Activated naive CD4-positive, alpha-beta T cell treated with anti-CD3 and anti-CD28 coated beads, Interleukin-2, amount 10 ng/mL, durations not matched to agents 5 hours and 36 hours (primary cell): ENCODE measurements at places on chromosomes 1 and 21. TPM values are rescaled to one million over a fixed set of nuclear protein-coding genes. Genes with fewer than 3 reads are reported as not detected.

Gene C1QTNF12
- 3.2 TPM for total RNA-seq

Gene FCRL6
- not detected for total RNA-seq

Gene KLF18
- total RNA-seq, result not detected

Gene RPTN
- not detected for total RNA-seq

Gene KRTAP20-4
- total RNA-seq, result not detected

Gene DENND2C
- 0.23 TPM for total RNA-seq

Gene OR10Z1
- total RNA-seq, result not detected

Gene LTN1
- total RNA-seq, result 28.6 TPM

Gene HTR6
- total RNA-seq, result not detected

Gene HMCN1
- total RNA-seq, result not detected

Gene SPRR5
- total RNA-seq, result not detected

Gene CFHR3
- total RNA-seq, result not detected

Gene HAX1
- total RNA-seq, result 96.6 TPM

Gene DMRTA2
- not detected for total RNA-seq

Gene ACTN2
- not detected for total RNA-seq

Gene RUNX3
- 113 TPM for total RNA-seq

Gene AQP10
- total RNA-seq, result not detected

Gene SPRR2A
- not detected for total RNA-seq

Gene LYST
- 31.0 TPM for total RNA-seq

Gene ACTL8
- total RNA-seq, result not detected

Gene ST3GAL3
- 16.2 TPM for total RNA-seq

Gene S100A7
- not detected for total RNA-seq

Gene FNDC10
- 9.1 TPM for total RNA-seq

Gene SCP2
- total RNA-seq, result 96.6 TPM

Gene LCE2B
- not detected for total RNA-seq

Gene RNF186
- not detected for total RNA-seq

Gene RPS6KA1
- 190 TPM for total RNA-seq

Gene MPZ
- 6.1 TPM for total RNA-seq

Gene TNFRSF14
- total RNA-seq, result 205 TPM

Gene BRINP3
- not detected for total RNA-seq

Gene GBP1
- 177 TPM for total RNA-seq

Gene DCDC2B
- total RNA-seq, result 0.14 TPM

Gene IFI16
- total RNA-seq, result 229 TPM
